AG20443 (cell line): ENCODE measurements at places on chromosomes 16 and 17.
A peak's percentile ranks its signal among the peaks of the same experiment; 100 is the strongest.

DNA sequence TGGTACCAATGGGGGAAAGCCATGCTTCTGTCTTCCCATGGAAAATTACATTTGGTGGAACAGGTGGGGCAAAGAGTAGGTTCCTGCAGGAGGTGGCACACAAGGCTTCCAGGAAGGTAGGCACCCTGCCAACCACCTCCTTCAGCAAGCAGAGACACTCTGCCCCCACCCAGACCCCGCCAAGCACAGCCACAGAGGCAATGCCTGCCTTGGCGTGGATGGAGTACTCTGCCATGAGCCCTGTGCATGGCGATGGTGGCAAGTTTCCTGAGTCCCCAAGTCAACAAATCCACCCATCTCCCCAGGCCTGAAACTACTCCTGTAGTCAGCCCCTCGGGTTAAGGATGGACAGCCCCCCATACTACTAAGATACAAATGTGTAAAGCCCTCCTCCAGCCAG, 119.2 kb upstream of the GNAO1 start:
- DNase-seq = no peak

DNA sequence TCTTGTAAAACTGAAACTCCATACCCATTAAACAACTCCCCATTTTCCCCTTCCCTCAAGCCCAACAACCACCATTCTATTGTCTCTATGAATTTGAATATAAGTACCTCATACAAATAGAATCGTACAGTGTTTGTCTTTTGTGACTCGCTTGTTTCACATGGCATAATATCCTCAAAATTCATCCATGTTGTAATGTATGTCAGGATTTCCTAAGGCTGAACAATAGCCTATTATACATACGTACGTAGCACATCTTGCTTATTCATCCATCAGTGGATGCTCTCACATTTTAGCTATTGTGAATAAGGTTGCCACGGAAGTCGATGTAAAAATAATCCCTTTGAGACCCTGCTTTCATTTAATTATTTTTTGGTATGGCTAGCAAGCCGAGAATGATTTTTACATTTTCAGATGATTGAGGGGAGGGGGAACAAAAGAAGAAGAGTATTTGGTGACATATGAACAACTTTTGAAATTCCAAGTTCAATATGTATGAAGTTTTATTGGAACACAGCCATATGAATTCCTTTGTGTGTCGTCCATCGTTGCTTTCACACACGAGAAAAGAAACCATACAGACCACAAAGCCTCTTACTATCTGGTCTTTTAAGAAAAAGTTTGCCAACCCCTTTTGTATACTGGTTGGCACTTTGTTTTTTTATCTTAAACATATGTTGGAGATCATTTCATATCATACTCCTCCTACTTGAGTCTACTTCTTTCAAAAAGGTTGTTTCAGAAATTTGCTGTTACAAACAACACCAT, 371.2 kb downstream of the NPIPA8 start:
- DNase-seq = no peak

GRCh38 chr17:55320594-55321426, 56.0 kb downstream of the HLF start:
- DNase-seq = no peak

GRCh38 chr16:21005008-21005407, 104.4 kb downstream of the LYRM1 start:
- DNase-seq = no peak

- DNase-seq = no peak
Measured at GRCh38 chr17:83088909-83089308, 9.5 kb downstream of the METRNL start.

- DNase-seq = no peak
Measured at GRCh38 chr16:31077592-31078396, 3.6 kb downstream of the ZNF646 start.

- no peak for DNase-seq
Measured at GRCh38 chr17:39823407-39824054, 40.6 kb downstream of the IKZF3 start.

DNA sequence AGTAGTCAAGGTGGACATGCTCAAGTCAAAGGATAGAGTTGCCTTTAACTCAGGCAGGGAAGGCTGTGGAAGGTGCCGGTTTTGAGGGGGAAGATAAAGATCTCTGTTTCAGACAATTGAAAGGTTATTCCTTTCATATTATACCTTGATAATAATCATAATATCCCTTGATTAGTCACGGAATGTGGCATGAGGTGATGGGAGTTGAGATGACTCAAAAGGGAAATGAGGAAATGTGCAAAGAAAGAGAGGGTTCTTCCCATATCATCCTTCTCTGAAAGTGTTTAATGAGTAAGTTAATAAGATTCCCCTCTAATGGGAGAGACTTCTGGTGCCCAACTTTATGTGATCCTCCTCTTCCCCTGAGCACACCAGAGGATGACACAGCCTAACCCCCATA, 43.1 kb upstream of the HS3ST2 start:
- DNase-seq = no peak

- peak; percentile 67 for DNase-seq
Measured at GRCh38 chr17:62085511-62086408, 20.7 kb upstream of the MED13 start.

GRCh38 chr16:89174877-89175276, 3.3 kb downstream of the CDH15 start:
- DNase-seq = no peak

DNA sequence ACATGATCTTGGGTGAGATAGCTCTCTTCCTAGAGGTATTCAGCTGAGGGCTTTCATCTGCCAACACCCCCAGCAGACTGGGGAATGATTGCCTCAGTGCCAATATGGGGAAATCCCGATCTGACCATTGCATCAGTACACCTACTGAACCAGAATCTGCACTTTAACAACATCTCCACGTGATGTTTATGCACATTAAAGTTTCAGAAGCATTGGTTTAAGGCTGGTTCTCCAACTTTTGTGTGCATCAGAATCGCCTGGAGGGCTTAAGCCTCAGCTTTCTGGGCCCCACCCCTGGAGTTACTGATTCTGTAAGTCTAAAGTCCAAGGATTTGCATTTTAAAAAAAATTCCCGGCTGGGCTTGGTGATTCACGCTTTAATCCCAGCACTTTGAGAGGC, 123.6 kb upstream of the MED13 start:
- no peak for DNase-seq

DNA sequence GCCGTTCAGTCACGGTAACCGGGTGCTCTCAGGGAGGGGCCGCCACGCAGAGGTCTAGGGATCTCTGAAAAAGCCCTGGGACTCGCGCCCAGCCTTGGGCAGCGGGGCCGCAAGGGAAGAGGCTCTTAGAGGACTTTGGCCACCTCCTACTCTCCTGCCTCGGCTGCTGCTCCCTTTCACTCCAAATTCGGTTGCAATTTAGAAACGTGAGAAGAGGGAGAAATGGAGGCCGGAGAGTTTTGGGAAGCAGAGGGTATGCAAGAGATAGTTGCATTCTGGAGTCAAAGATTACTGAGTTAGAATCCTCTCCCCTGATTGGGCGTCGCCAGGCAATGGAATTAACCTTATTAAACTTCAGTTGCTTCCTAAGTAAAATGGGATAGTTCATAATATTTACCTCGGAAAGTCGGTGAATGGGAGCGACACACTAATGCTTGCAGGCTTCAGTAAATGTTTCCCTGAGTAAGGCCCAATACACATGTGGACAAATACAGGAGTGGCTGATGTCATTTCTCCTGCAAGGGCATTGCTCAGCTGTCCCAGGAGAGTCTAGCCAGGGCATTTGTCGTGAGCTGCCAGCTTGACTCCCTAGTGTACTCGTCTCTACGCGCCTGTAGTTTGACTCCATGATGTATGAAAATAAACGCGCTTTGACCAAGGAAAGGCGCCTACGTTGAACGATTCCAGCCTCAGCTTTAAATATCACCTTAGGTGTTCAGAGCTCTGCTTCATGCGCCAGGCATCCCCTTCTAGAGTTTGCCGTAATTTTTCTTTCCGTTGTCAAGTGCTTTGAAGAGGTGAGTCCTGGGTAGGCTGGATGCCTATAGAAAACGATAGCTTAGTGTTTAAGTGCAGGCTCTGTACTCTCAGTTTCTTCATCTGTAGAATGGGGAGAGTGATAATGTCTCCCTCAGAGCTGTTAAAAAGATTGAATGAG, 667 bp downstream of the OGFOD1 start:
- DNase-seq = peak; percentile 73

DNA sequence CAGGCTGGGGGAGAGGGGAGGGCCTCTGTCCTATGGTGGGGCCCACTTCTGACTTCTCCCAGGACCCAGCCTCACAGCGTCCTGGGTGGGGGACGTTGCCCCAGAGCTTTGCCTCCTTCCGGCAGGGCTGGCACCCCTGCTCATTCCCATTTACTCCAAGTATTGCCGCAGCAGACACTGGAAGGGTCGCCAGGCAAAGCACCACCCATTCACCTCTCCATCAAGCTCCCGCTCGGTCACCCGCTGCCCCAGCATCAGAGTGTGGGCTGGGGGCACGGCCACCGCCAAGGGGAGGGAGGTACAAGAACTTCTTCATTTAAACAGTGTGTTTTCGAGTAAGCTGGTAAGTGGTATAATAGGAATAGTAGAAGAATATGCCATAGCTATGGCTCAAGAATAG, 52.8 kb upstream of the GNG13 start:
- no peak for DNase-seq

DNA sequence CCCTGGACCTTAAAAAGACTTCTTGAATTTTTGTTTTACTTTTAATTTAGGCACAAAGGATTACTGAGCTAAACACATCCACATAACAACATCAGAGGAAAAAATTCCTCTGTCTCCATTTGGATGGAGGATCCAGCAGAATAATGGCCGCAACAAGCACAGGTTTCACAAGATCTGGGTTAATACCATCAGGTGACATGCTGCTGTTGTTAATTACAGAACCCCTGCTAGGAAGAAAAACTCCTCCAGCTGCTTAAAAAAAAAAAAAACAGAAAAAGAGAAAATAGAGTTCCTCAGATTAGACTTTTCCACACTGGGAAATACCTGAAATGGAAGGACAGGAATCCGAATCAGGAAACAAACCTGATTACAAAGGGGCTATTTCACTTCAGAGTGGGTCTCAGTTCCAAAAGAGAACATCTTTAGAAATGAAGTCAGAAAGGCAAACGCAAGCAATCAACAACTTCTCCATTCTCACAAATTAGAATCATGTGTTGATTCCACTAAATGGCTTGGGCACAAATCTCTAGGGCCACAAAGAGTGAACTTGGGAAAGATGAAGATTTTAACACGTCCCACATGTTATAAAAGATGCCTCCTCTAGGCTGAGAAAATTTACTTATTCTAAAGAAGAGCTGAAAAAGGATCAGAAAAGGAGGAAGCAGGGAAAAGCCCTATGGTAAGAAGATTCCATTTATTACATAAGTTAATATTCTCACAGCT, 44.0 kb downstream of the SPOP start:
- no peak for DNase-seq

DNA sequence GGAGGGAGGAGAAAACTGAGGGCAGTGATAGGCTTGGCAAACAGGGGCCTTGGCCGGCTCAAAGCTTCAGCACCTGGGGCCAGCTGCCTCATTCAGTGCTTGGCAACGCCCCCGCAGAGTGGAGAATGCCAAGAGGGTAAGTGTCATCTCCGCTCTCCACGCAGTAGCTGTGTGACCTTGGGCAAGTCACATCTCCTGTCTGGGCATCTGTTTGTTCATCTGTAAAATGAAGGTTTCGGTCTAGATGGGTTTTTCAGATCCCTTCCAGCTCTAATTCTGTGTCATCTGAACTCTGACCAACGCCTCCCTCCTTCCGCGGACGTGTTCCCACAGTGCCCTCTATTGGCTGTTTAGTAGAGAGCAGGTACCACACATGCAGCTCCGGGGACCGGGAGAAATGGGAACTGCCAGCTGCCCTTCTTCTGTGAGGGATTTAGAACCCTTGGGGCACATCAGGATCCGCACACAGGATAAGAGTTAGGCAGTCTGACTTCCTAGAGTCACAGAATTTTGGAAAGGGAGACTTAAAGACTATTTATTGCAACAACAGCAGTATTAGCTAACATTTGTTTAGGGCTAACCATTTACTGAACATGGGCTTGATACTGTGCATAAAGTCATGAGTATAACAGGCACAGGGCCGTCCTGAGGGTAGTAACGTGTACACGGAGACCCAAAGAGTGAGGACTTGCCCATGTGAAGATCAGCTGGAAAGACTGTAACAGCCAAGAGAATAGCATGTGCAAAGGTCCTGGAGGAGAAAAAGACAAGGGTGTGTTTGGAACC, 26.8 kb downstream of the GP2 start:
- peak; percentile 75 for DNase-seq
